Effector memory CD4-positive, alpha-beta T cell (primary cell): ENCODE measurements at places on chromosomes 16 and 17.
A peak's percentile ranks its signal among the peaks of the same experiment; 100 is the strongest.

GRCh38 chr16:86865851-86866662 lies 287.7 kb downstream of the FOXL1 start:
- no peak overlapping the region for H3K4me3 ChIP-seq
- DNase-seq, result no peak
- H3K27ac ChIP-seq, result no peak overlapping the region
- no peaks in the 10 kb centered on the region for H3K27me3 ChIP-seq

DNA sequence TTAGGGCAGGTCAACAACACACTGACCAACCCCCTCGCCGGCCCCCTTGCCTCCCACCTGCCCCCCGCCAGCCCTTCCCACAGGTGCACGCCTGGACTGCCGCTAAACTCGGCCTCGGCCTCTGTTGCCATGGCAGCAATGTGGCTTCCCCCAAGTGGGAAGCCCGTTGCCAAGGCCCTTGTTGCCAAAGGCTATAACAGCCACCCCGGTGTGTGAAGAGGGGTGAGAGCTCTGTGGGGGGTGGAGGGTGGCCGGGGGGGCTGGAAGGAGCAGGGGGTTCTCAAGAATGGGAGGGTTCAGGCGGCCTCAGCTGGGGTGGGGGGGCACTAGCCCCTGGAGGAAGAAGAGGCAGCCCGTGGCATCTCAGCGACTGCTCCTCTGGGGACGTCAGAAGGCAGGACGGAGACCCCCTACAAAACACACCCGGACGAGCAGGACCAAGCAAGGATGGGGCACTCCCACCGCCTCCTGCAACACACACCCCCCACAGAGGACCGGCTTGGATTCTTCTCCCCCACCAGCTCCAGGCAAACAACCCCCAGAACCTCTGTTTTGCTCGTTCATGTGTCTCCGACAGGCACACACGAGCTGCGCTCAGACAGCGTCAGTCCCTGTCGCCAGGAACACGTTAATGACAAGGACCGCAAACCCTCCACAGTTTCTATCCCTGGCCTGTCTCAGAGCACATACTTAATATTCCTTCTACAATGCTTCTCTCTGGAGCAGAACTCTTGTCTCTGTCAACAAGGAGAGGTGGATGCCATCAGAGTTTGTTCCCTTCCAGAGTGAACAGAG lies 55.7 kb downstream of the ABR start:
- H3K4me3 ChIP-seq, result no peak overlapping the region
- H3K27me3 ChIP-seq, result no peaks in the 10 kb centered on the region
- H3K27ac ChIP-seq, result no peak overlapping the region
- no peak for DNase-seq

DNA sequence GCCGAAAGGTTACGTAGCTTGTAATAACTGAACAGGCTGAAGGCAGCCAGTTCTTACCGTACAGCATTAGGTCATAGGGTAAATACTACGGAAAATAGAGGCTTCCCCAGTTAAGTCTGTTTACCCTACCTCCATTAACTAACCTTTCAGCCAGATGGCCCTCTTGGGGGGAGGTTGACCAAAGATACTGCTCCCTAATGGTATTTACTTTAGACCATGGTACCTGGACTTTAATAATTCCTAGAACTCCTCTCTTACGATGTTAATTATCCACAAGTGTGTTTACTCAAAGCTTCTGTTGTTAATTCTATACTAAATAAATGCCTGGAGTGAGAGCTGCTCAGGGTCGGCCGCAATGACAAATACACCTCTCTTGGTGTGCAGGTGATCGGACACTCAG lies 9.8 kb upstream of the ADAT1 start:
- no peak overlapping the region for H3K27ac ChIP-seq
- H3K27me3 ChIP-seq, result no peaks in the 10 kb centered on the region
- H3K4me3 ChIP-seq, result no peak overlapping the region
- H3K4me1 ChIP-seq, result peaks cover 9% of the 10 kb centered on the region
- DNase-seq, result no peak

DNA sequence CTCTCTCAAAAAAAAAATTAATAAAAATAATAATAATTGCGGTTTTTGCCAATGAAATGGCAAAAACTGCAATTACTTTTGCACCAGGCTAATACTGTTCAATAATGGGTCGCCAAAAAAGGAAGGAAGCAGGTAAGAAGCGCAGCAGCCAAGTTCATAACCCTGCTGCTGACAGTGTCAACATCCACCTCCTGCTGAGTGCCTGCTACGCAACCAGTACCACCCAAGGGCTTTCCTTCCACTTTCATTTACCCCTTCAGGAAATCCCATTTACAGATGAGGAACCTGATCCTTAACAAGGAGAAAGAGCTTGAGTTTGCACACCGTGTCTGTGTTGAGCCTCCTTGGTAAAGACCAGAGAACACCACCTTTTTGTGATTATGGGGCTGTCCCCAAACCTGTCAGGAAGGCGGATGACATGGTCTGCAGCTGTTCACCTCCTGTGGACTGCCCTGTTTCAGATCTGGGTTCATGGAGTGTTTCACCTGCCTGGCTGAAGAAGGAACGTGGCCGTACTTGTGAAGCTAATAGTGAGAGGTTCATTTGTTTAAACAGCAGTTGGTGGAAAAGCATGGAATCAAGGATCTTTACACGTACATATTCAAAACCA lies 378.0 kb downstream of the SLC39A11 start:
- no peaks in the 10 kb centered on the region for H3K36me3 ChIP-seq
- H3K27me3 ChIP-seq, result no peaks in the 10 kb centered on the region
- H3K27ac ChIP-seq, result no peak overlapping the region
- peaks cover 13% of the 10 kb centered on the region for H3K4me1 ChIP-seq

DNA sequence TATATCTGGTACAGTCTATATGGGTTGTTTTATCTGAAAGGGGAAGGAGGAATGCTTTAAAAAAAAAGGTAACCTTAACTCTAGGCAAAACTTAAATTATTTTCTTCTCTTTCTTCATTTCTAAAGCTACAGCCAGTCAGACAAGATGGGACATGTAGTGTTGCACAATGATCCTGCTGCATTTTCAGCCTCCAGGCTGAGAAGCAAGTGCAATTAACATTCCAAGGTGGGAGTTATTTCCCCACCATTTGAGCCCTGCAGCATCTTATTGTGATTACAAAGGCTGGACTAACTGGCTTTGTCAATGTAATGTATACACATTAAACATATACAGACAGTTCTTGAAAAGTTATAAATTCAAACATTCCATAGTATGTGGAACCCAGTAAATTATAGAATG lies 22.6 kb upstream of the NF1 start:
- no peak overlapping the region for H3K27ac ChIP-seq
- no peak overlapping the region for H3K4me3 ChIP-seq
- no peaks in the 10 kb centered on the region for H3K4me1 ChIP-seq
- no peaks in the 10 kb centered on the region for H3K27me3 ChIP-seq
- DNase-seq, result no peak

GRCh38 chr17:55652114-55652823 lies 70.4 kb downstream of the TMEM100 start:
- no peaks in the 10 kb centered on the region for H3K36me3 ChIP-seq
- DNase-seq, result no peak
- H3K4me3 ChIP-seq, result no peak overlapping the region
- no peaks in the 10 kb centered on the region for H3K4me1 ChIP-seq
- H3K27me3 ChIP-seq, result no peaks in the 10 kb centered on the region

- DNase-seq, result no peak
- no peaks in the 10 kb centered on the region for H3K27me3 ChIP-seq
- no peak overlapping the region for H3K4me3 ChIP-seq
- H3K36me3 ChIP-seq, result no peaks in the 10 kb centered on the region
Observed at GRCh38 chr17:74407384-74407783, 24.5 kb upstream of the GPRC5C start.

- no peak overlapping the region for H3K4me3 ChIP-seq
- no peaks in the 10 kb centered on the region for H3K27me3 ChIP-seq
- H3K4me1 ChIP-seq, result no peaks in the 10 kb centered on the region
- peaks cover 27% of the 10 kb centered on the region for H3K36me3 ChIP-seq
- no peak for DNase-seq
Observed at GRCh38 chr17:708132-708531, 6.5 kb downstream of the VPS53 start.

GRCh38 chr17:4365628-4366326 lies 698 bp downstream of the UBE2G1 start:
- H3K4me1 ChIP-seq, result peaks cover 10% of the 10 kb centered on the region
- peaks cover 3% of the 10 kb centered on the region for H3K36me3 ChIP-seq
- H3K4me3 ChIP-seq, result peak overlapping the region; percentile 99
- peak overlapping the region; percentile 93 for H3K27ac ChIP-seq

- H3K4me1 ChIP-seq, result peaks cover 6% of the 10 kb centered on the region
- H3K36me3 ChIP-seq, result peaks cover 79% of the 10 kb centered on the region
- no peak overlapping the region for H3K27ac ChIP-seq
- H3K27me3 ChIP-seq, result no peaks in the 10 kb centered on the region
- no peak for DNase-seq
Observed at GRCh38 chr17:80212962-80213642, 7.0 kb downstream of the SGSH start.
